Fibroblast of the aortic adventitia (primary cell): ENCODE measurements at places on chromosomes 6 and 20. TPM values are rescaled to one million over a fixed set of nuclear protein-coding genes. Genes with fewer than 3 reads are reported as not detected.

HMGCLL1 gene
- not detected in 2 replicates for total RNA-seq

SAMD3 gene
- 9.1 and 33.9 TPM in 2 replicates for total RNA-seq

TRAPPC3L gene
- 0.45 TPM in 1 of 2 replicates, not detected in the other for total RNA-seq

LY6G6D gene
- total RNA-seq, result not detected in 2 replicates

PRDM13 gene
- not detected in 2 replicates for total RNA-seq

TREML2 gene
- total RNA-seq, result not detected in 2 replicates

BACH2 gene
- 0.27 and 0.65 TPM in 2 replicates for total RNA-seq

ELOVL4 gene
- total RNA-seq, result 2.1 and 6.4 TPM in 2 replicates

CST5 gene
- not detected in 2 replicates for total RNA-seq

LGSN gene
- not detected in 2 replicates for total RNA-seq

ISM1 gene
- total RNA-seq, result 1.1 TPM in 1 of 2 replicates, not detected in the other

EEF1A2 gene
- 0.18 TPM in 1 of 2 replicates, not detected in the other for total RNA-seq

CALHM4 gene
- not detected in 2 replicates for total RNA-seq

DNA sequence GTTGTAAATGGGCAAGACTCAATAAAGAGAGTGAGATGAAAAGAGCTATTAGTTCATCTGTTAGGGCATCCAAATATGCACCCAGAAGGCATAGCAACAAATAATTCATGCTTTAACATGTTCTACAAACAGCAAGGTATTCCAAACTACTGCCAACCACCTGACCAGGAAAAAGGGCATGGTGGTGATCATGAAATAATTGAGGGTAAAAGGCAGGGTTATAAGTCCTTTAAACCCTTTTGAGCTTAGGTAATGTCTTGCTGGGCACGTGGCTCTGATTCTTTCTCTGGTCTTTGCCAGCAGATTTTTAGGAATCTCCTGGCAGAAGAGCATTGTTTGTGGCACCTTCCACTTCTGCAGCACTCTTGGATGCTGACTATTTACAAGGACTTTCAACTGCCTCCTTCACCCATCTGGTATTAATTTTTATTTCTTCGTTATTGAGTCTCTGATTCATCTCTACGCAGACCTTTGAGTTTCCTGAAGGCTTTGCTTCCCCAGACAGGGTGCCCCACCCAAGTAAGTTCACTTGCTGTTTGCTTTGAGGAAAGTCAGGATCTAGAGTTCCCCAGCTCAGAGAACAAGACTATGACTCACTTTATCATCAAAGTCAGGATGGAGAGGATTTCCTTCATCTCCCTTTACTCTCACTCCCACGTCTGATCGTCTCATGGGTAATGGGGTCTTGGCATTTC lies 83.4 kb upstream of the NEDD9 start:
- DNase-seq, result peak; percentile 96

DNA sequence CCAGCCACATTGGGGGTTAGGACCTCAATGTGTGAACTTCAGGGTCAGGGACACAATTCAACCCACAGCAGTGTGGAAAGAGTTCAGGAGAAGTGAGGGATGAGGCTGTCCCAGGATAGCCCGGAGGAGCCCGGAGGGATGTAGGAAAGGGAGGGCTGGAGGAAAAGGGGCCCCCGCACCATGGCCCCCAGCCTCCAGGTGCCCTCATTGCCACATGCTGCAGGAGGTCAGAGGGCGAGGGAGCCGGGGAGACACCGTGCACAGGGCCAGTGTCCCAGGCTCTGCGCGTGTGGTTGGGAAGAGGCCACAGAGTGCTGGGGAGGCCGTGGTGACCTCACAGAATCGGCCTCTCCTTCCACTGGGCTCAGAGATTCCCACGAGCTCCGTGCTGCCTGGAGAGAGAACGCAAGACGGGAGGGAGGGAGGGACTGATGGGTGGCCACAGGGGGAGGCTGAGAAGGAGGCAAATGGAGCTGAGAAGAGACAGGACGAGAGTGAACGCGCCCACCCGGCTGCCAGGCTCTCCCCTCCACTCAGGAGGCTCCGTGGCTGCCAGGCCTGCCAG lies 215.1 kb downstream of the DLL1 start:
- no peak for DNase-seq

DNA sequence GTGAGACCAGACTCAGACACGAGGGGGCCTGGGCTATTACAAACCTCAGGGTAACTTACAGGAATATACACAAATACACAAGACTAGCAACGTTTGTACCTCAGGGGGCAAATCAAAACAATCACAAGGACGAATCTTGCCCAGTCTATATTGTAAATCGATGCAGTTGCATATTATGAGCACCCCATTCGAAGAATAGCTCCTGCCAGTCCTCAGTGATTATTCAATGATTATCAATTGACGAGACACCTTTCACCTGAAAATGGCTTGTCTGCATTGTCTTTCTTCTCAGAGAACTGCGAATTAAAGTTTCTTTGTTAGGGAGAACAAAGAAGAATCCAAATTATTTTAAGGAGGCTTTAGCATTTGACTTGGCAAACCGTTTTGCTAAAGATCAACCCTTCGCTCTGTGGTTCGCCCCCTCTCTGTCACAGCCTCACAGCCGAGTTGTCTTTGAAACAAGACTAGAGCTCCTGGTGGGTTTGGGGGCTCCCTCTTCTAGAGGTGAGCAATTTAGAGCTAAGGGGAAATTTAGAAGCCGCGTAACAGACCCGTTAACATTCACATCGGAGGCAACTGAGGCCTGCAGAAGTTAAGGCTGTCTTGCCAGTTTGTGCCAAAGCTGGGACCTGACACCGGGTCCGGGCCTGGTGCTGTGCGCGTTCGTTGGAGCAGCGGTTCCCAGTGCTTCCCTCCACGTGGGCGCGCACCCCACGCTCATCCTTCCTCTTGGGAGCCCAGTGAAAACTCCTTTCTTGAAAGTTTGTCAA lies 24.9 kb upstream of the MAP3K7 start:
- DNase-seq, result no peak

- no peak for DNase-seq
Measured at GRCh38 chr6:159490298-159490937, 202.6 kb downstream of the SOD2 start.

GRCh38 chr6:95768539-95768938 lies 191.2 kb downstream of the MANEA start:
- DNase-seq, result no peak

- peak; percentile 30 for DNase-seq
Measured at GRCh38 chr6:125872259-125872921, 81.6 kb downstream of the NCOA7 start.

DNA sequence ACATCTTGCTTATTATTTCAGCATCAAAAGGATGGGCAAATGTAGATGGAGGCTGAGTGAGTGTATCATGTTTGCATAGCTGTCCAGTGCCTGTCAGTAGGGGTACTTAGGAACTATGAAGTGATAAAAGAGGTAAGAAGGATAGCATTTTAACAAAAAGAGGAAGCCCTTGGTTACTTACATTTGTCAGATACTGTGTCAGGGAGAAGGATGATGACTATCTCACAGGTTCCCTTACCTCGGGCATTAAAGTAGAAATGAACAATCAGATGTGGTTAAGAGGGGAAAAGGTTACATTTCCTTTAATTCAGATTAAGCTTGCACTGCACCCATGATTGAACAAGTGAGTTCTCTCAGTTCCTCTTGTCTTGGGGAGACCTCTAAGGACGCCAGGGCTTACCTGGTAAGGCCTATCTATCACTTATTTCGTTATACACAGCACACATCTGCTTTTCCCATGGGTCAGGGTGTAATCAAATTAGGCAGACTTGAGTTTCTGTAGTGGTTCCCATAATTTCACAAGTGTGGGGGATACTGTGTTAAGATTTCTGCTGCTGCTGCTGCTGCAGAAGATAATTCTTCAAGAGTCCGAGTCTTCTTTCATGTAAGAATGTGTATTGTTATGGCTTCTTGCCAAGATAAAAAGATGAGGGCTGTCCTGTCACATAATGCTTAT lies 4.5 kb downstream of the FOXO3 start:
- no peak for DNase-seq

DNA sequence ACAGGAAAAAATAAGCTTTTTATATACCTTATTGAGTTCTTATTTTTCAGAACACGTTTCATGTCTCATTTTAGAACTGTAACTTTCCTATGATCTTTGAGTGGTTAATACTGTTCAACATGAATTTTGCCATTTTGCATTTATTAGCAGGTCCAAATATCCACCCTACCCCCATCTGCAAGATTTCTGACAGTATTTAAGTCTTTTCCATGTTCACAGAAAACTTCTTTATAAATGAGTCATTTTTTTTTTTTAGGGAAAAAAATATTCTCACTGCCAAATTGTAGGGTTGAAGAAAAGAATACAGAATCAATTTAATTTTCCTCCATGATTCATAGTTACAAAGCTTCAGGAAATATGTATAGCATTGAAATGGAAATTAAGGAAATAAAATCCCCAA lies 101.8 kb downstream of the COL21A1 start:
- peak; percentile 49 for DNase-seq

GRCh38 chr6:39303425-39304153 lies 10.6 kb downstream of the KCNK17 start:
- DNase-seq, result no peak

- DNase-seq, result no peak
Measured at GRCh38 chr6:132865829-132866228, 51.5 kb downstream of the RPS12 start.

DNA sequence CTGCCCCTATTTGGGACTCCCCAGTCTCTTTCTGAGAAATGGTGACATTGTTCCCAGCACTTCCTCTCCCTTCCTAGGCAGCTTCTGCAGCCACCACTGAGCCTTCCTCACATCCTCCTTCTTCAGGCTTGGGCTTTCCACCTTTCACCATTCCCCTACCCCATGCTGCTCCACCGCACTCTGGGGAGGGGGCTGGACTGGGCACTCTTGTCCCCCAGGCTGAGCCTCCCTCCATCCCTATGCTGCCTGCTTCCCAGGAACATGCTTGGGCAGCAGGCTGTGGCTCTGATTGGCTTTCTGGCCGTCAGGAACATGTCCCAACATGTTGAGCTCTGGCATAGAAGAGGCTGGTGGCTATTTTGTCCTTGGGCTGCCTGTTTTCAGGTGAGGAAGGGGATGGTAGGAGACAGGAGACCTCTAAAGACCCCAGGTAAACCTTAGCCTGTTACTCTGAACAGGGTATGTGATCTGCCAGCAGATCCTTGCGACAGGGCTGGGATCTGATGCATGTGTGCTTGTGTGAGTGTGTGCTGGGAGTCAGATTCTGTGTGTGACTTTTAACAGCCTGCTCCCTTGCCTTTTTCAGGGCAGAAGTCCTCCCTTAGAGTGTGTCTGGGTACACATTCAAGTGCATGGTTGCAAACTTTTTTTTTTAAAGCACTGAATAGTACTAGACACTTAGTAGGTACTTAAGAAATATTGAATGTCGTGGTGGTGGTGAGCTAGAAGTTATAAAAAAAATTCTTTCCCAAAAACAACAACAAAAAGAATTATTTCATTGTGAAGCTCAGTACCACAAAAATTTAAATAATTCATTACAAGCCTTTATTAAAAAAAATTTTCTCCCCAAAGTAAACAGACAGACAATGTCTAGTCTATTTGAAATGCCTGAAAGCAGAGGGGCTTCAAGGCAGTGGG lies 2.1 kb upstream of the CDKN1A start:
- DNase-seq, result peak; percentile 73

GRCh38 chr6:43937236-43938177 lies 167.5 kb downstream of the VEGFA start:
- DNase-seq, result no peak

DNA sequence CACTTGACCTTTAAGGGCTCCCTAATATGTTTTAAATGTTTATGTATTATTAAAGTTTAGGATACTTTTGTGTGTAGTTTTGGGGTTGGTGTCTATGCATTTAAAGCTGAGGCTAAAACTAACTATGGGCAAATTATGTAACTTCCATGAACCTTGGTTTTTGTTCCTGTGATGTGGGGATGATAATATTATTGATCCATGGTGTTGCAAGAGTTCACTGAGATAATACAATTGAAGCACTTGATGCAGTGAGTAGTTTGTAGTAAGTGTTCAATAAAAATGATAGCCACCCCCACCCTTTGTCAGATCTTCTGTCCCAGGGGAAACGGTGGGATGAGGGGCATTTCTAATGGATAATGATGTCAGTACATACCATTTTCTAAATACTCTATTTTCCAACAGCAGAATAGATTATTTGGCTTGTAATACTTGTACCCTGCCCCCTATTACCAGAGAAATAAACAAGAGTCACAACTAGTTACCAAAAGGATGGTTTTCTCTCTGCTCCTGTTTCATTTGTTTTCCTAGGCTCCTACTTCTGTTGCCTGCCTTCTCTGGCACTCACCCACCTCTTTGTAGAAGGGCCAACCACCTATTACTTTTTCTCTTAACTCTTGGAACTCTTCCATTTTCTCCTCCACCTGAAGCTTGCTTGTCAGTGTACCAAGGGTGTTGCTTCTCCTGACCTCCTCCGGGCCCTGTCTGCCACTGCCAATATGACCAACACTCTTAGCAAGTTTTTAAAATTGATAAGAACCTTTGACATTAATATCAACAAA lies 97.9 kb downstream of the RCAN2 start:
- DNase-seq, result no peak

DNA sequence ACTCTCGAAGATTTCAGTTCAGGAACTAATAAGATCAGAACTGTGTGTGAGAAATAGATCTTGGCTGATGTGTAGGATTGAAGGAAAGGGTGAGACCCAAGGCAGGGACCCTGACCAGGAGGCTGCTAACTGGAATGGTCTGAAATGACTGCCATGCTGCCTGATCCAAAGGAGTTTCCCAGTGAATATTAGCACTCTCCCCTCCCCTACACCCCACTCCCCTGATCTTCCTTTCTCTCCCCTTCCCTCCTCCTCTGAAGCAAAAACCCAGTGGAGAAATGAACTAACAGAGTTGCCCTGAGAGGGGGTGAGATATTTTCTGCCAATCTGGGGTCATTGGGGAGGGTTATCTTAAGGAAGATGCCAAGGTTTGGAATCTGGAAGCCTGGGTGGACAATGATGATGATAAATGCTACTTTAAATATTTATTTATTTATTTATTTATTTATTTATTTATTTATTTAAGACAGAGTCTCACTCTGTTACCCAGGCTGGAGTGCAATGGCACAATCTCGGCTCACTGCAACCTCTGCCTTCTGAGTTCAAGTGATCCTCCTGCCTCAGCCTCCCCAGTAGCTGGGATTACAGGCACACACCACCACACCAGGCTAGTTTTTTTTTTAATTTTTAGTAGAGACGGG lies 371.0 kb upstream of the CHD6 start:
- DNase-seq, result no peak

- DNase-seq, result no peak
Measured at GRCh38 chr6:51266604-51267003, 447.9 kb downstream of the TFAP2B start.

GRCh38 chr6:108052706-108053105 lies 21.8 kb downstream of the OSTM1 start:
- no peak for DNase-seq

DNA sequence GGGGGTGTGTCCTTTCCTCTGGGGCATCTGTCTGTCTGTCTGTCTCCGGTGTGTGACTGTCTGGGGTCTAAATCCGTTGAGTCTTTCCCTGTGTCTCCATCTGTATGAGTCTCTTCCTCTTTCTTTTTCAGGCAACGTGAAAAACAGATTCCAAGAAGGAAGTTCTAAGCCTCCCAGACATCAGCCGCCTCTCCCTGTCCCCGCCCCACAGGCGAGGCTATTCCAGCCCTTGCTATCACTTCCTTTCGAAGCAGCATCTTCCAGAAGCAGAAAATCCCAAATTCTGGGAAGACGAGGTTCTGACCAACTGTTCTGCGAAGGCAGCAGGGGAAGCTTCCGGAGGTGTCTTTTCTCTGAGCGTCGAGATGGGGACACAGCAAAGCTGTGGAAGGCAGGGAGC lies 34.0 kb downstream of the PMEPA1 start:
- DNase-seq, result no peak

- no peak for DNase-seq
Measured at GRCh38 chr20:24746351-24746685, 202.8 kb upstream of the CST7 start.
